ENCODE measurements at places on chromosomes 5 and 9.

GRCh38 chr9:94985649-94986048 is 259.1 kb downstream of the AOPEP start:
- no peak for DNase-seq

DNA sequence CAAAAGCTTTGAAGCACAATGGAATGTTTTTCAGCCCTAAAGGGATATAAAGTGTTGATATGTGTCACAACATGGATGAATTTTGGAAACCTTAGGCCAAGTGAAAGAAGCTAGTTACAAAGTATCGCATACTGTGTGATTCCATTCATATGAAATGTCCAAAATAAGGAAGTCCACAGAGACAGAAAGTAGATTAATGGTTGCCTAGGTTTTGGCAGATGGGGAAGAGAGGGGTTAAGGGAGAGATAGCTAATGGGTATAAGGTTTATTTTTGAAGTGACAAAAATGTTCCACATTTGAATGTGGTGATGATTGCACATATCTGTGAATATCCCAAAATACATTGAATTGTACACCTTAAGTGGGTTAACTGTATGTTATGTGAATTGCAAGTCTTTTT is 57.5 kb upstream of the MCCC2 start:
- DNase-seq: no peak

- DNase-seq: no peak
Measured at GRCh38 chr5:35819026-35819425, 37.7 kb upstream of the IL7R start.

GRCh38 chr9:37382161-37382981 is 40.1 kb upstream of the GRHPR start:
- DNase-seq: no peak

- DNase-seq: no peak
Measured at GRCh38 chr5:97628807-97629206, 445.8 kb upstream of the RIOK2 start.

GRCh38 chr5:74639807-74640449 is 600 bp downstream of the ENC1 start:
- no peak for DNase-seq

DNA sequence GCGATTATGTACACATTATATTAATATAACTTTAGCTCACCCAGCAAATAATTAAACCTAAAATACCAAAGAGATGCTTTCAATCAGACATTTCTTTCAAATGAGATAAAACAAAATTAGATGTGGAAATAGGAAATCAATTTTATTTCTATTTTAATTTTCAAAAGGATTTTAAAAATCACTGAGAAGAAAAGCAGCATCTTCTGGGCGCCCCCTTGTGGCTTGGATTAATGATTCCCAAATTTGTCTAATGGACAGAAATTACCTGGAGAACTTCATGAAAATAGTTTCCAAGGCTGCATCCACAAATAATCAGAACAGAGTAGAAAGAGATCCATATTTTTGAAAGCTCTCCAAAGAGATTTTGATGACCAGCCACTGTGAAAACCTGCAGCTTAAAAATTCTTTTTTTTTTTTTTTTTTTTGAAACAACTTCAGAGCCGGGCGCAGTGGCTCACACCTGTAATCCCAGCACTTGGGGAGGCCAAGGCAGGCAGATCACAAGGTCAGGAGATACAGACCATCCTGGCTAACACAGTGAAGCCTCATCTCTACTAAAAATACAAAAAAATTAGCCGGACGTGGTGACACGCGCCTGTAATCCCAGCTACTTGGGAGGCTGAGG is 50.9 kb upstream of the CEMIP2 start:
- no peak for DNase-seq

GRCh38 chr5:119267958-119268386 is 87.8 kb upstream of the TNFAIP8 start:
- peak; percentile 60 for DNase-seq

- DNase-seq: no peak
Measured at GRCh38 chr9:136615631-136616306, 46.9 kb upstream of the EGFL7 start.

DNA sequence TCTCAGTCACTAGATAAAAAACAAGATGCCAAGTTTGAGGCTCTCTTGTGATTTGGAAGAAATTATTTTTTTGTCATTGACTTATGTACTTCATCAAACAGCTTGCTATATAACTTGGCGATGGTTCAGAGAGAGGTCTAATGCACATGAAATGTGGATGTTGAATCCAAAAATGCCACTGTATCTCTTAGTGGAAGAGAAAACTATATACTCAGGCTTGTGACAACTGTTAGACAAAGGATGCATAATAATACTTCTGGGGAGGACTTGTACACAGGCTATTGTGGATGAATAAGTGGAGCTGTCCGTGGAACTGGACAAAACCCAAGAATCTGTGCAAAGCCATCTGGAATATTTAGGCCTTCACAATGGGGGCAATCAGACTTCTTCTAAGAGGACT is 162.9 kb upstream of the NMUR2 start:
- no peak for DNase-seq

GRCh38 chr9:137150617-137151457 is 11.9 kb downstream of the GRIN1 start:
- DNase-seq: no peak

DNA sequence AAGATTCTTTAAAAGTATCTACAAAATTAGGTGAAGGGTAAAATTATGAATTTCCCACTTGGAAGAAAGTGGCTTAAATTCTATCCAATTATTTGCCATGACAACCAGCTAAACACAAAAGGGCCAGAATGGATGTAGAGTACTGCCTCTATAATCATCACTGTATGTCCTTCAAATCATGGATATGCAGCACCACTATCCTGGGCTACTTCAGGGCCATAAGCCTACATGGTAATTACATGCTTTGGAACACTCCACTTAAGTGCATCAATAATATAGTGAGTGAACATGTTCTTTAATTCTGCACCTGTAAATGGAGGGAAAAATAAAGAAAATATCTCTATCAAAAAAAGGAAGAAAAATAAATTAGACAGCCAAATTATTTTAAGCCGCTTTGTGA is 575.2 kb downstream of the ISL1 start:
- DNase-seq: no peak

DNA sequence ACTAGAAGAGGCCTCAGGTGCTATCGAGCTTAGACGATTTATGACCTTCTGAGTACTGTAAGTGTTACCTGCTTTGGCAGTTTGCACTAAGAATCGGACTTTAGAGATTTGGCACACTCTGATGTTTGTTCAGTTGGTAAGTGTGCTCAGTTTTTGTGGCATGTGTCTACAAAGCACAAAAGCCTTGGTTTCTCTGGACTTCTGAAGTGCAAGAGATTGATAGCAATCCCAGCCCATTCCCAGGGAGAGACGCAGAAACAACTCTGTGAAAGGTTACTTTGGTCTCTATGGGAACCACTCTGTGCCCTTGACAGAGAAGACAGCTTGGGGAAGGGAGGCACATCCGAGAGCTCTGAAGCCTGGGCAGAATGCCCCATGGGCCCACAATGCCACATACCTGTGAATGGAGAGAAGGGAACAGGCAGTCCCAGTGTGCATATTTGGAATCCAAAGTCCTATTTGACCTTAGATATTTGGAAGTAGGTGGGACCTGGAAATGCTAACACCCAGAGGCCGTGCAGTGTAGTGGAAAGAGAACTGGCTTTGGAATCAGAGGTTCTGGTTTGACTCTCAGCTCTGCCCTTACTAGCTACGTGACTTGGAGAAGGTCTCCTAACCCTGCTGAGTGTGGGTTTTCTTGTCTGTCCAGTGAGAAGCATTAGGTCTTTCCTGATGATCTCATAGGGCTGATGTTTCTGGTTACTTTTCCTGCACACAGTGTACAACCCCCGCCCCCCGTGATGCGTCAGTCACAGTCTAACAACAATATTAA is 194.3 kb upstream of the VLDLR start:
- peak; percentile 85 for DNase-seq

GRCh38 chr9:128340691-128341434 is 536 bp downstream of the SLC27A4 start:
- no peak for DNase-seq

GRCh38 chr5:74281166-74281565 is 359.4 kb downstream of the ENC1 start:
- DNase-seq: no peak

GRCh38 chr5:66849803-66850202 is 253.6 kb downstream of the MAST4 start:
- DNase-seq: no peak

GRCh38 chr9:13569602-13570067 is 290.1 kb upstream of the MPDZ start:
- no peak for DNase-seq

DNA sequence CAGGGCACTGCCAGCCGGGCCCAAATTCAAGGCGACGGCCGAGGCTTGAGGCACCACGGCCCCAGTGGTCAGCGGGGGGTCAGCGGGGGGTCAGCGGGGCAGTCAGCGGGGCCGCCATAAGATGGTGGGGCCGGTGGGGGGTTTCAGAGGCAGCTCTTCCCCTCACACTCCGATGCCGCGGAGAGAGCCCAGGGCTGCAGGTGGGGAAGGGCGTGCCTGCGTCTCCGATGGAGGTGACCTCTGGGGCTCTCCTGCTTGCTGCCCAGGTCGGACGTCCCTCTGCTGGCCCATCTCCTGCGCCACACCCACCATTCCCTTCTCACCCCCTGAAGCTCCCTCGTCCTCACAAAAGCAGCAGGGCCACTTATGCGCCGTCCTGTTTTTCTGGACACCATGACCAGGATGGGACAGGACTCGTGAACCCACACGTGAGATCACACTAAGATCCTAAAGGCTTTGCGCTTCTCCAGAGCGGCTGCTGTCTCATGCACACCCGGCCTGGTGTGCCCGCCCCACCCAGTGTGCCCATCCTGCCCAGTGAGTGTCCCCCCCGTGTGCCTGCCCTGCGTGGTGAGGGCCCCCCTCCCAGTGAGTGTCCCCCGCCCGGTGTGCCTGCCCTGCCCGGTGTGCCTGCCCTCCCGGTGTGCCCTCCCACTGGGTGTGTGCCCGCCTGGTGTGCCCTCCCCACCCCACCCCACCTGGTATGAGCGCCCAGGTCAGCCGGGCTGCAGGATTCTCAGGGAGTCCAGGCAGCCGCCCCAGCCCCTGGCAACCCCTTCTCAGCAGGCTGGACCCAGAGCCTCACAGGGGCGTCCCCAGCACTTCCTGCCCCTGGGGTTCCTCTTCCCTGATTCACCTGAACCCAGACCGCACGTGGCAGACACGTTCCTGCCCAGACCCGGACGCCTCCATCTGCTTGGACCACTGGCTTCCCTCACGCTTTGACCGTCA is 48.7 kb upstream of the NKD2 start:
- DNase-seq: no peak

Measured in NCI-H187 (cell line).